ENCODE measurements at places on chromosomes 11 and 22. TPM values are rescaled to one million over a fixed set of nuclear protein-coding genes. Genes with fewer than 3 reads are reported as not detected.
A peak's percentile ranks its signal among the peaks of the same experiment; 100 is the strongest.

GRCh38 chr22:19663821-19664355 lies 50.4 kb upstream of the SEPTIN5 start:
- DNase-seq, result no peak

DNA sequence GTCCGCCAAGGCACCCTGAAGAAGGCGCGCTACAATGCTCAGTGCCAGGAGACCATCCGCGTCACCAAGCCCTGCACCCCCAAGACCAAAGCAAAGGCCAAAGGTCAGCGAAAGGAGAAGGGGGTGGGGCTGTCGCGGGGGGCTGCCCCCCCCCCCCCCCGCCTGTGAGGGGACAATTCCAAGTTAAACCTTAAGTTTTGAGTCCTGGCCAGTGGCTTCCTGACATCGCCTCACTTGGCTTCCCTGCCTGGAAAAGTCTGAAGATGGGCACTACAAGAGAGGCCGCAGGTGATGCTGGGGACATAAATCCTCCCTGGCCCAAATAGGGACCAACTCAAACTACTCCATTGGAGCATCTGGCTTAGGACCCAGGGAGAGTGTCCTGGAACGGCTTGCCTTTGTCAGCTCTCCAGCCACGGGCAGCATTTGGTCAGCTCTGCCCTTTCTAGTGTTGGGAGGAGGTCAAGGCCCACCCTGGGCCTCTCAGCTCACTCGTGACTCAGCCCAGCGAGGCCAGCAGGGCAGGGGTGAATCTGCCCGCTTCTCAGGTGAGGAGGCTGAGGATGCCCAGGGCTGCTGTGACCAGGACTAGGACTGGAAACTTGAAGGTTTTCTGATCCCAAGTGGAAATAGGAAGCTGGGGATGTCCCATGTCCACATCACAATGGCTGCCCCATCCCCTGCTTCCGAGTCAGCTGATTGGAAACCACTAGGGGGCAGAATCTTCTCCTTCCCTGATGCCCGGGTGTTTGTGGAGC lies 1.4 kb downstream of the MDK start:
- no peak for DNase-seq

DNA sequence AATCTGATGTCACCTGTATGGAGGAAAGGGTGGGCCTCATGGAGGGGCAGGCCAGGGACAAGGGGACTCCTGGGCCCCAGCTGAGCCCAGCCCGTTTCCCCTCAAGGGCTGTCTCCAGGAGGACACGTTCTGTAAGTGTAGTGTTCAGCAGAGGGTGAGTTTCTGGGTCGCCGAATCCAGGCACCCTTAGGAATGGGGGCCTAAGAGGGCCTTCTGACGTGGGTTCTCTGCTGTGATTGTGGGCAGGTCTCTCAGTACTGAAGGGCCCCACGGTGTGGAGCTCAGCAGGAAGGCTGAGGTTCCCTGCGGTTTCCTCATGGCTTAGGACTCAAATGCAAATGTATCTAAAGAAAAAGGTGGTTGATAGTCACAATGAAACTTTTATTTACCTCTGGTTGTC lies 6.5 kb downstream of the PTDSS2 start:
- DNase-seq, result no peak

DNA sequence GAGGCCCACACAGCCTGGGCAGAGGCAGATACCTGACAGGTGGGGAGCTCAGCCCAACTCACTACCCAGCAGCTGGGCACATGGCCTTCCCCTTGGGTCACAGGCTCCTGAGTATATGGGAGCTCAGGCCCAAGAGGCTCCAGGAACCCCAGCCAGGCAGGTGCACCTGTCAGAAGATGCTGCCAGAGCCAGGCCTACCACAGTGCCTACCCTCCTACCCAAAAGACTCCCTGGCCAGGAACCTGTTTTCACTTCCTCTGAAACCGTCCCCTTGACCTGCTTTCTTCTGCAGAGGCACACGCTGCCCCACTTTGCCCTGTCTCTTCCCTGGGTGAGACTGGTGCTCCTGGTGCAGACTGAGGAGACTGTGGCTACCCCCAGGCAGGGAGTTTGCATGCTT lies 2.9 kb downstream of the CHID1 start:
- no peak for DNase-seq

GRCh38 chr11:1500466-1501420 lies 14.2 kb upstream of the MOB2 start:
- no peak for DNase-seq

GRCh38 chr11:267491-267994 lies 10.7 kb upstream of the NLRP6 start:
- no peak for DNase-seq

GRCh38 chr11:3613998-3614741 lies 27.6 kb downstream of the ART5 start:
- DNase-seq, result no peak

GRCh38 chr11:2439820-2440219 lies 4.5 kb downstream of the TRPM5 start:
- no peak for DNase-seq

DNA sequence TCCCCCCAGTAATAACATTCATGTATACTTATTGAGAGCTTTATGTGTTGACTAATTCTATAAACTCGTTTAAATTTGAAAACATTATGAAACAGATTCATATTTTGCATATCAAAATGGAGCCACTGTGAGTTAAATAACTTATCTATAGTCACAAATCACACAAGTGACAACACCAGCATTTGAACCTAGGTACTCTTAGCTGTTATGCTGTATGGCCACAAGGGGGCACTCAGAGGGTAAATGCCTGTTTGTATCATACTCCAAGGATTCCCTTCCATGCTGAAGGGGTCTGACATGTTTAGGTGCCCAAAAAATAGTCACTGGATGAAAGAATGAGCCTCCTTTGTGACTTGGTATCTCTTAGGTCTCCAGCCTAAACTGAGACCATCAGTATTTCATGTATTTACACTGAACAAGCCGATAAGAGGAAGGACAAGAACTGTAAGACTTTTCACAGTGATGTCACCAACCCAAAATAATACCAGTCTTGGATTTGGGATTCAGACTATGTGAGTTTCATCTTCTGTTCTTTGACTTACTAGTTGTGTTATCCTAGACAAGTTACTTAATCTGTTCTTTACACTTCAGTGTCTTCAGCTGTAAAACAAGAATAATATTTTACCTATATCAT lies 12.2 kb upstream of the OR52D1 start:
- peak; percentile 2 for DNase-seq

DNA sequence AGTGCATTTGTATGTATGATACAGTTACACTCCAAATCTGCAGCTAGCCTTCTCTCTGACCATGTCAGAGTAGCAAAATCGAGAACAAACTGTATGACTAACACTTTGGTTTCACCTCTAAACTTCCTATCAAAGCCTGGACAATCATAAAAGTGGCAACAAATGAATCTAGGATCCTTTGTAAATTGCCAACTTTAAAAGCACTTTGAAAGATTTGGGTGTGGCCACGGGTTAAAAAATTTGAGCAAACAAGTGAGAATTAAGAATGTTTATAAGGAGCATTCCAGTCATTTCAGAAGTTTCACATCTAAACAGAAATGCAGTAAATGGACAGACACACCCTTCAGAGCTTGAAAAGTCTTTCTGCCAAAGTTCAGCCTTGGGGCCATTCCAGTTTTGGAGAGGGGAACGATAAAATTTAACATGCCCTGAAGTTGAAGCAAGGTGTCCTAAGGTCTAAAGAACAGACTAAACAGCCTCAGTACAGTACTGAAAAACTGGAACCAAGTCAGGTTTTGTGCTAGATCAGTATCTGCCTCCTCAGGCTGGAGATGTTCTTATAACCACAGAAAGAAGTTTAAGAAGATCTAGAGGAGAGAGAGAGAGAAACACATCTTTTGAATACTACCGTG lies 181.9 kb upstream of the BDNF start:
- no peak for DNase-seq

DNA sequence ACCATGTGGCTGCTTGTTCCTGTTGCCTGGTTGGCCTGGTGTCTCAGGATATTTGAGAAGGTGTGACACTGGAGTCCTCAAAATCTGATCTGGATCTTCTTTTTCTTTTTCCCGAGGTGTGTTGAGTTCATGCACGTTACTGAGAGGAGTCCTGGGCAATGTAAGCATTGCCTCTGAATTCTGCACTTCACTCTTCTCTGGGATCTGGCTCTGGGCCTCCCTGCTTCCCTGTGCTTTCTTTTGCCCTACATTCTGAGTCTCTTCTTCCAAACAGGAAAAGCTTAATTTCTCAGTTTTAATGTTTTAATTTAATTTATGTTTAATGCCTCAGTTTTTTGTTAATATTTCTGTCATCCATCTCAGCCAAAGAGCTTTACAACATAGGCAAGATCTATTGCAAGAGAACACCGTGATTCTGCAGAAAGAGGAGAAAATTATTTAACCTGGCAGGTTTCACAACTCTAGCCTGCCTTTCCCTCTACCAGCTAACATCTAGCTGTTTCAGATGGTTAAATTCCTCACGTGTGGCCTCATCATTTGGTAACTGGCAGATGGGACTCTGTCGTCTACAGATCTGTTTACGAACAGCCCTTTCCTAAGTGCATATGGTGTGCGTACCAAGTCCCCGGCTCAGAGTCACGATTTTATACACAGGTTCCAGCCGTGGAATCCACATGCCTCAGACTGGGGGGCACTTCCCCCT lies 24.7 kb downstream of the LDLRAD3 start:
- no peak for DNase-seq

GRCh38 chr11:74696500-74696899 lies 34.7 kb downstream of the CHRDL2 start:
- no peak for DNase-seq

- no peak for DNase-seq
Observed at GRCh38 chr11:62677714-62678113, 1.2 kb downstream of the UBXN1 start.

OR56B4 gene
- not detected for total RNA-seq

SLC43A3 gene
- total RNA-seq, result 108 TPM

SYT13 gene
- 8.1 TPM for total RNA-seq

ADAMTS15 gene
- total RNA-seq, result 3.9 TPM
